Lung (tissue), 17 donors: ENCODE measurements at places on chromosomes 3 and 15. TPM values are rescaled to one million over a fixed set of nuclear protein-coding genes. Genes with fewer than 3 reads are reported as not detected.

- DNase-seq, result no peak
Measured at GRCh38 chr15:57150066-57150865, 226.0 kb upstream of the CGNL1 start.

- DNase-seq, result no peak
Measured at GRCh38 chr3:100107221-100107814, 7.0 kb downstream of the FILIP1L start.

- DNase-seq, result no peak
Measured at GRCh38 chr15:43552986-43553385, 35.6 kb downstream of the MAP1A start.

DNA sequence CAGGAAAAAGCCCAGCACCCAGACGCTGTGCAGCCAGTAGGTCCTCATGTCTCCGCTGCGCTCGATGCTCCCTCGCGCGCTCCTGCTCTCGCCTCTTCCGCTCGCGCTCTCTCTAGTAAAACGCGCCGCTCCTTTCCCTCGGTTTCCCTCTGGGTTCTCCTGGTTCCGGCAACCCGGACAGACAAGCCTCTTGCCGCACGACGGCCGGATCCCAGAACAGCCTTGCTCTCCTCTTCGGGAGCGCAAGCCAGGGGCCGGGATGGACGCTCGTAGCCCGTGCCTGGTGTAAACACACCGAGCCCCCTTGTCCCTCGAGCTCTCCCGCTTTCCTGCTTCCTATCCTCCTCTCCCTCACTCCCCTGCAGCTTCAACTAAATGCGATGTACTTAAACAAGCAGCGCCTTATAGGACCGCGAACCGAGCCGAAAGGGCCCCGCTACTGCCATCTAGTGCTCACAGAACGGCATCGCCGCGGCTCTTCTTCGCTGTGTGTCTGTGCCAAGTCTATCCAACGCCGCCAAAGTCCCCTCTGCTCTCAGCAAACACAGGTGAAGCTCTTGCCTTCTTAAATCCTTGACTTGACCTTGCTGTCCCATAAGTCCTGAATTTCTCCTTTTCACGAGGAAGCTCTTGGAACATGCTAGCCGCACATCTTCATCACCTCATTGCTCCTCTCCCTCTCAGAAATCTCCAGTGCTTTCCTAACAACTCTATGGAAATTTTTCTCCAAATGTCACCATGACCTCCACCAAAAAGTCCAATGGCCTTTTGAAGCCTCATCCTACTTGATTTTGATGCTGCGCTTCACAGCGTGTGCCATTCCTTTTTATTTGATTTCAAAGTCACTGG is 1037.2 kb downstream of the IGSF11 start:
- peak; percentile 87 for DNase-seq

- no peak for DNase-seq
Measured at GRCh38 chr3:172550347-172550943, 27.2 kb upstream of the TNFSF10 start.

The PLA1A gene
- total RNA-seq, result 7.3 TPM

The CCR4 gene
- total RNA-seq, result 2.9 TPM

The ZNF860 gene
- 2.6 TPM for total RNA-seq

DNA sequence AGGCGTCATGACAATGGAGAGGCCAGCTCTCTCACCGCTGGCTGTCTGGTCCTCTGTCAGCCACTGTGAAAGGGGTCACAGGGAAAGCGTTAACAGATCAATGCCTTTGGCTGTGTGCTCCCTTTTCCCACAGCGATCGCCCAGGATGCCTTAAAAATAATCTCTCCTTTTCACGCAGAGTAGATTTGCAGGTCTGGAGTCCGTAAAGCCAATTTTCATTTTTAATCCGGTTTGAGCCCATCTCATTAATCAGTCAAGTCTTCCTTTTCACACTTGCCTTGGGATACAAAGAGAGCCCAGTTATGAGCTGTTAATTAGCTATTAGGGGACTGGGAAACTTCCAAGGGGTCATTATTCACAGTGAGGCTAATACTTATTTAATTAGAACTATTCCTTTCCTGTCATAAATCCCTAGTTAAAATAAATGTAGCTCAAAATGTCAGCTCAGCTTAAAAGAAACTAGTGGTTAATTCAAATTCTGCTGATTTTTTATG is 104.3 kb upstream of the RASGRP1 start:
- no peak for DNase-seq

GRCh38 chr15:58443308-58443707 is 11.5 kb downstream of the LIPC start:
- DNase-seq, result no peak

- no peak for DNase-seq
Measured at GRCh38 chr3:157398598-157398997, 38.1 kb upstream of the PTX3 start.

DNA sequence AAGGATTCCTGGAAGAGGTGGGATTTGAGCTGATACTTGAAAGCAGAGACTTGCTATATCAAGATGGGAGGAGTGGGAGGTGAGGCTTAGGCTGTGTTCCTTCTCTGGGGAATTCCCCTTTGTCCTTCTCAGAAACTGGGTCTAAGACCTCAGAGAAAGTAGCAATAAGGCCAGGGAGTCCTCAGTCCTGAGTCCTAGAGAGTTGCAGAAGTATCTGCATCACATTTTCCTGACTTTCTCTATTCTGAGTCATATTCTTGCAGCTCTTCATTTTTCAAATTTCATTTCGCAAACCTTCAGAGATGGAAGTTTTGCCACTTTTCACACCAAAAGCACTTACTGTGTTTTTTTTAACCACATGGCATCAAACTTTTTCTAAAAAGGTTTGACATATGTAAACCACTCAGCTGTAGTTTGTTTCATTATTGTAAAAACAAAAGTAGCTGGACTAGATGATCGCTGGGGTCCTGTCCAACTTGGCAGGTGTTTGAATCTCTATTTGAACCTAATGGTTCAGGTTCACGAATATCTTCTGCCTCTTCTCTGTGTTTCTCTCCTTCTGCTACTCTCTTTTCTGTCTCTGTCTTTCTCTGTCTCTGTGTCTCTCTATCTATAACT is 21.3 kb downstream of the COLQ start:
- DNase-seq, result no peak

- no peak for DNase-seq
Measured at GRCh38 chr3:63202529-63202928, 75.6 kb upstream of the SYNPR start.

GRCh38 chr3:46091046-46091445 is 63.8 kb upstream of the XCR1 start:
- DNase-seq, result no peak

DNA sequence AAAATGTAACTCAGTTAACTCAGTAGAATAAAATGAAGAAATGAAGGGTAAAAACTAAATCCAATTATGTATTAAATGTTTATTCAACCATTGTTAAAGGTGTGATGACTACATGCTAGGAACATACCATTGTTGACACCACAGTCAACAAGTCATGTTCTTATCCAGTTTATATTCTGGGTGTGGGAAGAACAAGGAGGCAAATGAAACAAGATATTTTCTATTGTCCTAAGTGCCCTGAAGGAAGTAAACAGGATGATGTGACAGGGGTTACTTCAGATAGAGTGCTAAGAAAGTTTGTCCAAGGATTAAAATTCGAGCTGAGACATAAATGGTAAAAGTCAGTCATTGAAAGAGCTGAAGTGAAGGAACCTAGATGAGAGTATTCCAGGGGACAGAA is 13.1 kb downstream of the AP3S2 start:
- no peak for DNase-seq

DNA sequence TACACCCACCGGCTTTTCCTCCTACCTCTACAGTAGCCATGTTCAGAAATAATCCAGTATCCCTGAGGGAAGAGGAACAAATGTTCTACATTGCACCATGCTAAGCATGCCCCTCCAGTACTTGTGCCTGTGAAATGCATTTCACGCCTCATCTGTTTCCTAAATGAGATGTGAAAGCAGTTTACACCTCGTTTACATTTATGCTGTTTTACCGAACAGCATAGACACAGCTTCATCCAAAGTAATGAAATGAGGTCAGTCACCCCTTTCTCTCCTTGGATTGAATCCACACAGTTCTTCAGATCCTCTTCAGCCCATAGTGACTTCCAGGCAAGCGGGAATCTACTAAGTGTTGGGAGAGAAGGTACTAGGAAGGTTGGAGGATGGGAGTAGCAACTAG is 514.3 kb downstream of the PDCD6IP start:
- DNase-seq, result peak; percentile 92

DNA sequence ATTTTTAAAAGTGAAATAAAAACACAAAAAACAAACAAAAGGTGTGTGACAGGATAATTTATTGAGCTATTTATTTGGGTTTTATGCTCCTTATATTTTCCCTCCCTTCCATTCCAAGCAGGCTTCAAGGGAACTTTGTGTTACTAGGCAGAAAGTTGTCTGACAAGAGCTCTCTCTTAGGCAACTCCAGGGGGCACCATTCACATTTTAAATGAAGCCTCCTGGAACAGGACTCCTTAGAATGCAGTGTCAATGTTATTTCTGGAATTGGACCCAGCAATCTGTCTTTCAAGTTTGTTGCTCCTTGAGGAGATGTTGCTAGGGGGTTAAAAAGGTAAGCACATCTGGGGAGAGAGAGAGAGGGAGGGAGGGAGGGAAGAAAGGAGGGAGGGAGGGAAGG is 5.4 kb upstream of the RFX7 start:
- DNase-seq, result no peak

The ZXDC gene
- 44.5 TPM for total RNA-seq

GRCh38 chr15:27623560-27624305 is 475.4 kb downstream of the OCA2 start:
- no peak for DNase-seq

DNA sequence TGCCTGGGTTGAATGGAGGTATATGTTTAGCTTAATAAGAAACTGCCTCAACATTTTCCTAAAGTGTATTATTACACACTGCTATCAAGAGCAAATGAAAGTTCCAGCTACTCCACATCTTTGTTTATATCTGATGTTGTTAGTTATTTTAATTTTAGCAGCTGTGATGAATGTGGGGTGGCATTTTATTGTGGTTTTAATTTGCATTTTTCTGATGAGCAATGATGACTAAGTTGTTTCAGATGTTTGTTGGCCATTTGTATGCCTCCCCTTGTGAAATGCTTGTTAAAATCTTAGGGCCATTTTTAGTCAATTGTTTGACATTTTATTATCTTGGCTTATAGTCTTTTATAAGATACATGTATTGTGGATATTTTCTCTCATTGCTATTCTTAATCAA is 260.4 kb upstream of the SLCO3A1 start:
- DNase-seq, result no peak

DNA sequence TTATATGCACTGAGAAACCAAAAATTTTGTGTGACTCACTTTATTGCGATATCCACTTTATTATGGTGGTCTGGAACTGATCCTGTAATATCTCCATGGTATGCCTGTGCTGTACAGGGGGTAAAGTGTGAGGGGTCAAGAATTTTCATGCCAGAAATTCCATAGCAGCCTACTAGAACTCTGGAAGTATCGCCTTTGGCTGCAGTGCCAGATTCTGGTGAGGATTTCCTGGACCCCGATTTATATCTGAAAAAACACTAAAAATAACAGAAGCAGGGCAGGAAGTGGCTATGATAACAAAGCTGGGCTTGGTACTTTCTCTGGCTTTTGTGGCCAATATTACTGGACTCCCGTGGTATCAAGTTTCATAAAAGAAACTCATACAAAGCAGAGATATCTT is 36.4 kb downstream of the CCDC80 start:
- DNase-seq, result peak; percentile 56

- no peak for DNase-seq
Measured at GRCh38 chr3:152360302-152360701, 91.6 kb downstream of the MBNL1 start.

The DUOX1 gene
- 61.7 TPM for total RNA-seq

DNA sequence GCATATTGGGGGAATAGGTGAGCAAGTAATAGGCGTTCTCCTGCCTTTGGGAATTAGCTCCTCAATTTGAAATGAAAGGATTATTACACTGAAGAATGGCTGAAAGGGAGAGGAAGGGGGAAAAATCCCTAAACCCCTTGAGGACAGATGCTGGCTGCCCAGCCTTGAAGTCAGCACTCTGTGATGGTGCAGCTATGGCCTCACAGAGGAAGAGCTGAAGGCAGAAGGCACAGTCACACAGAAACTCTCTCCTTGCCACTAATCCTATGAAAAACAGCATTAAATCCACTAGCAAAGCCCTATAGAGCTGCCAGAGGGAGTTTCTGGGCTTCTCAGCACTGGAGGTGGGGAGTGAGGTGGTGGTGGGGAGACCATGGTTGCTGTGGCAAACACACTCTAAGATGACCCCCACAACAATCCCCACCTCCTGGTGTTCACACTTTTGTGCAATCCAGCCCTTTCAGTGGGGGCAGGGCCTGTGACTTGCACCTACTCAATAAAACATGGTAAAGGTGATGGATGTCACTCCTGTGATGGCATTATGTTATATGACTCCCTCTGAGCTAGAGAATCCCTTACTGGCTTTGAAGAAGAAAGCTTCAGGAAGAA is 101.2 kb downstream of the RFTN1 start:
- DNase-seq, result no peak

- DNase-seq, result no peak
Measured at GRCh38 chr15:79067969-79068368, 22.6 kb downstream of the RASGRF1 start.

The KIF15 gene
- 4.0 TPM for total RNA-seq

DNA sequence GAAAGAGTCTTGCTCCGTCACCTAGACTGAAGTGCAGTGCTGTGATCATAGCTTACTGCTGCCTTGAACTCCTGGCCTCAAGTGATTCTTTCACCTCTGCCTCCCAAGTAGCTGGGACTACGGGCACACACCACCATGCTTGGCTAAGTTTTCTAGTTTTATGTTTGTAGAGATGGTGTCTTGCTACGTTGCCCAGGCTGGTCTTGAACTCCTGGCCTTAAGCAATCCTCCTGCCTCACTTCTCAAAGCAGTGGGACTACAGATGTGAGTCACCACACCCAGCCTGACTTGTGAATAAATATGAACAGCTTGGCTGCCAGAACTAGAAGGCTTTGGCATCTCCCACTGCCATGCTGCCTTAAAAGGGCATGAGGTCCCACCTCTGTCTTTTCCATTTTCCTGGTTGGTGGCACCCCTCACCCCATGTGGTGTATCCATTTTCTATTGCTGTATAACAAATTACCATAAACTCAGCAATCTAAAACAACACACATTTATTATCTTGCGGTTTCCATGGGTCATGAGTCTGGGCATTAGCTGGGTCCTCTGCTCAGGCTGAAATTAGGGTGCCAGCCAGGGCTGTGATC is 44.3 kb downstream of the PTPRG start:
- no peak for DNase-seq

DNA sequence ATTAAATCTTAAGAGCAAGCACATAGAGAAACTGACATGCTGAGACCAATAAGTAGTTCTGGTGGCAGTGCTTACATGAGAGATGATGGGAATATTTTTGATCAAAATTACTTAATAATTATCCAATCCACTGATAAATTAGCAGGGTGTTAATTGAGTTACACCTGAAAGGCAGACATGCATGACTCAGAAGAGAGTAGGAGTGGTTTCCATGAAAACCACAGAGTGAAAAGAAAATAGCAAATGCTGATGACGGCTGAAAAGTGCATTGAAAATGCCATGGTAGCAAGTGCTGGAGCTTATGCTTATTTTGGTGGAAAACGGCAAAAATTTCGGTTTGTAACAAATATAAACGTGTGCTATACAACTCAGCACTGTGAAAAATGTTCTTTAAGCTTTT is 267.8 kb upstream of the LRRN1 start:
- no peak for DNase-seq

The CPLX3 gene
- not detected for total RNA-seq
